ENCODE measurements at places on chromosomes 3 and 15. TPM values are rescaled to one million over a fixed set of nuclear protein-coding genes. Genes with fewer than 3 reads are reported as not detected.

- peaks cover 15% of the 10 kb centered on the region for H3K36me3 ChIP-seq
- H3K27me3 ChIP-seq, result no peaks in the 10 kb centered on the region
- H3K27ac ChIP-seq, result peak overlapping the region; percentile 80
- DNase-seq, result no peak
Observed at GRCh38 chr3:47394140-47394870, 13.5 kb downstream of the PTPN23 start.

The MYO5A gene
- 12.8 TPM for total RNA-seq

DNA sequence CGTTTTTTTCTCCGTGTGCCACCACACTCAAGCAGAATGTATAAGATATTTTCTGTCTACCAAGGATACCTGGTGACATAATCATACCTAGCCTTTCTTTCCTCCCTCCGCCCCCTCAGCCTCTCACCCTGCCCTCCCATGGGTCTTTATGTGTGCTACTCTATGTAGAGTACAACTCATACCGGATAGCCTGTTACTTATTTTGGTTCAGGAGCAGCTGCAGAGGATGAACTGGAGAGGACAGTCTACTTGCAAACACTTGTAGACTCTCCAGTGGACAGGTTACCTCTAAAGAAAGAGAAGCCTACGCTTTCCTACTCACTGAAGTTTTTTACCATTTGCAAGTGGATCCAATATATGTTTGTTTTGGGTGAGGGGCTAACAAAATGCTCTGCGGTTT, 345.9 kb upstream of the TPRG1 start:
- H3K4me1 ChIP-seq, result no peaks in the 10 kb centered on the region
- no peak overlapping the region for H3K4me3 ChIP-seq
- no peak overlapping the region for H3K27ac ChIP-seq
- H3K36me3 ChIP-seq, result no peaks in the 10 kb centered on the region
- no peak for DNase-seq

The ARIH2 gene
- total RNA-seq, result 113 TPM

- H3K4me3 ChIP-seq, result no peak overlapping the region
- no peaks in the 10 kb centered on the region for H3K4me1 ChIP-seq
- no peak for DNase-seq
- no peaks in the 10 kb centered on the region for H3K36me3 ChIP-seq
- H3K27ac ChIP-seq, result no peak overlapping the region
Observed at GRCh38 chr3:132380920-132381319, 36.4 kb upstream of the DNAJC13 start.

- DNase-seq, result no peak
- no peaks in the 10 kb centered on the region for H3K4me1 ChIP-seq
- no peak overlapping the region for H3K4me3 ChIP-seq
- peaks cover 9% of the 10 kb centered on the region for H3K27me3 ChIP-seq
Observed at GRCh38 chr3:156425651-156426050, 129.3 kb downstream of the SSR3 start.

GRCh38 chr15:66291816-66292570, 1.4 kb upstream of the DIS3L start:
- H3K27ac ChIP-seq, result no peak overlapping the region
- DNase-seq, result no peak
- H3K36me3 ChIP-seq, result no peaks in the 10 kb centered on the region
- no peak overlapping the region for H3K4me3 ChIP-seq
- H3K27me3 ChIP-seq, result no peaks in the 10 kb centered on the region

GRCh38 chr15:88179562-88179961, 77.0 kb downstream of the NTRK3 start:
- H3K27me3 ChIP-seq, result peaks cover 16% of the 10 kb centered on the region
- H3K27ac ChIP-seq, result no peak overlapping the region
- no peak for DNase-seq
- H3K4me3 ChIP-seq, result no peak overlapping the region
- H3K36me3 ChIP-seq, result no peaks in the 10 kb centered on the region

DNA sequence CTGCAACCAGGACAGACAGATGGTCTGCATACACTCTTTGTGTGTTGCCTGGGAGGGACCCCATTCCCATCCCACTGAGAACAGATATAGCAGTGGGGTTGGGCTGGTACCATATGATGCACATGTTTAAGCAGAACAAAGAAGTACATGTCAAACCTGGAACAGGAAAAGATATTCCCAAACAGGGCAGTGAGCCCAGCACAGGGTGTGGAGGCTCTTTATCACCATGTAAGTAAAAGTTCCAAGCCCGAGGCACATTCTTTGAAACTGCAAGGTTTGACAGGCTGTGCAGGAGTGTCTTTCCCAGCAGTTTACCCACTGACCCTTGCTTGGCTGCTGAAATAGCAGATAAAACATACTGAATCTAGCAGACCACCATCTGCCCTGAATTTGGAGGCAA, 5.3 kb upstream of the ZNF445 start:
- H3K4me3 ChIP-seq, result no peak overlapping the region
- DNase-seq, result no peak
- H3K27me3 ChIP-seq, result no peaks in the 10 kb centered on the region
- H3K36me3 ChIP-seq, result no peaks in the 10 kb centered on the region
- no peak overlapping the region for H3K27ac ChIP-seq
- no peaks in the 10 kb centered on the region for H3K4me1 ChIP-seq
